ENCODE measurements at places on chromosomes 7 and 10. TPM values are rescaled to one million over a fixed set of nuclear protein-coding genes. Genes with fewer than 3 reads are reported as not detected.

- DNase-seq, result no peak
- no peak overlapping the region for H3K27ac ChIP-seq
- H3K4me3 ChIP-seq, result no peak overlapping the region
- H3K27me3 ChIP-seq, result no peaks in the 10 kb centered on the region
- no peaks in the 10 kb centered on the region for H3K36me3 ChIP-seq
Measured at GRCh38 chr10:83372646-83373045, 766.7 kb upstream of the GHITM start.

- peak overlapping the region; percentile 48 for H3K4me3 ChIP-seq
- no peak overlapping the region for H3K27ac ChIP-seq
- DNase-seq, result no peak
- no peaks in the 10 kb centered on the region for H3K36me3 ChIP-seq
- H3K4me1 ChIP-seq, result no peaks in the 10 kb centered on the region
- H3K27me3 ChIP-seq, result peaks cover 28% of the 10 kb centered on the region
Measured at GRCh38 chr10:131852823-131853609, 47.8 kb upstream of the PPP2R2D start.

- no peak overlapping the region for H3K27ac ChIP-seq
- H3K27me3 ChIP-seq, result no peaks in the 10 kb centered on the region
- H3K36me3 ChIP-seq, result no peaks in the 10 kb centered on the region
- DNase-seq, result no peak
Measured at GRCh38 chr10:126704649-126705048, 34.2 kb upstream of the C10orf90 start.

GRCh38 chr7:135942614-135943013 lies 34.5 kb downstream of the MTPN start:
- peak overlapping the region; percentile 53 for H3K27ac ChIP-seq
- no peaks in the 10 kb centered on the region for H3K27me3 ChIP-seq
- H3K4me3 ChIP-seq, result no peak overlapping the region
- DNase-seq, result no peak

The NYAP1 gene
- not detected for polyA plus RNA-seq

The FANK1 gene
- polyA plus RNA-seq, result not detected
